ENCODE measurements at places on chromosomes 6 and 20.

- no peak for DNase-seq
Measured at GRCh38 chr6:40347571-40348011, 239.6 kb downstream of the LRFN2 start.

- no peak for DNase-seq
Measured at GRCh38 chr6:110183292-110183885, 3.2 kb downstream of the CDC40 start.

DNA sequence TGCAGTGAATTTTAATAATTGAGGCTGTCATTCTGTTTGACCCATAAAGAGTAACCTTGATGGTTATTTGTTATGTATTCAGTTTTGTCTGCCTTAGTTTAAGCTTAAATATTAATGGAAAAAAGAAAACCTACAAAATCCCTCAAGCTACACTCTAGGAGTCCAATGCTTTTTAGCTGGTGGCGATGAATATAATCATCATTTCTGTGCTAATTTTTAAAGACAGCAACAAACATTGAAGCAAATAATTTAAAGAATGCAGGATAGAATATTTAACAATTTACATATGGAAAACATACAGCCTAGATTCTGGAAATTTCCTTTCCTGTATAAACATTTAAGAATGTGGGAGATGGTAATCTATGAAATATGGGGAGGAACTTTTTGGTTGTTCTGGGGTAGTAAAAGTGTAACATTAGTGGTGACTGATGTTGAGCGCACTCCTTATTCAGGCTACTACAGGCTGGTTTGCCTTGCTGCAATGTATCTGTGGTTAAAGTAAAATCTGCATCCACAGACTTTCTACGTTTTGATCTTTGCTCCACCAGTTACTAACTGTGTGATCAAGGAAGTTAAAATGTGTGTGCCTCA is 287.9 kb upstream of the DEFB112 start:
- no peak for DNase-seq

DNA sequence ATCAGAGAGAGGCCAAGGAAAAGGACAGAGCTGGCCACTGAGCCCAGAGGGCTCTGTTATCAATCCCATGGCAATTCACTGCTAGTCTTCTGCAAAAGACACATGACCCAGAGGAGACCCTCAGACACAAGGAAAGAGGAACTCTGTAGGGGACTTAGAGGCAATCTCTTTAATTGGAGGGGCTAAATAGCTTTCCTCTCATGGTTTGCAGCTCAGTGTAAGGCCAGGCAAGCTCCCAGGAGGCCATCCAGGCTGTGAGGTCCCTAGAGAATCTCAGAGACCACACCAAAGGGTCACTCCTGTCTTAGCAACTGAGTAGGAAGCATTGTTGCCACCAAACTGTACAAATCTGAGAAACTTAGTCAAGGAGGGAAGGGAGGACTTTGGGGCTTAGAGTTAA is 10.0 kb upstream of the HLA-DOA start:
- no peak for DNase-seq

- DNase-seq = no peak
Measured at GRCh38 chr20:14883324-14883723, 545.9 kb upstream of the FLRT3 start.

- no peak for DNase-seq
Measured at GRCh38 chr20:35731469-35731788, 10.6 kb downstream of the RBM39 start.

GRCh38 chr6:42125231-42125630 is 17.2 kb downstream of the C6orf132 start:
- DNase-seq = no peak

GRCh38 chr6:27770724-27771123 is 141.5 kb downstream of the OR2B2 start:
- no peak for DNase-seq

GRCh38 chr6:75171986-75172385 is 33.9 kb downstream of the COL12A1 start:
- DNase-seq = no peak

DNA sequence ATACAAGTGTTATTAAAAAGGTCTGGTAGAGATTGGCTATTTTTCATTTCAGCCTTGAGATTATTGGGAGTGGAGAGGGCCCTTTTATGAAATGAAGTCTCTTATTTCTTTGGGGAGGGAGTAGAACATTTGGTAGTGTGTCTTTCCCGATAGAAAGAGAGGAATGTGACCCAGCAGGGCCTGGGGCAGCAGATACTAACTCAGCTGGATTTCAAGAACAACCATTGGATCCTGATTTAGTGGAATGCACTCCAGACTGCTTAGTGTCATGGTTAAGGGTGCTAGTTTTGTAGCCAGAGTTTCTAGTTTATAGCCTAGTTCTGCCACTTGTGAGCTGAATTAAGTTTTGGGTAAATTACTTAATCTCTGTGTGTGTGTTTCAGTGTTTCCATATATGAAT is 18.4 kb upstream of the FLRT3 start:
- DNase-seq = no peak

- DNase-seq = no peak
Measured at GRCh38 chr6:141977782-141978181, 154.9 kb upstream of the GJE1 start.

GRCh38 chr6:98687752-98688151 is 146.6 kb upstream of the POU3F2 start:
- DNase-seq = no peak

DNA sequence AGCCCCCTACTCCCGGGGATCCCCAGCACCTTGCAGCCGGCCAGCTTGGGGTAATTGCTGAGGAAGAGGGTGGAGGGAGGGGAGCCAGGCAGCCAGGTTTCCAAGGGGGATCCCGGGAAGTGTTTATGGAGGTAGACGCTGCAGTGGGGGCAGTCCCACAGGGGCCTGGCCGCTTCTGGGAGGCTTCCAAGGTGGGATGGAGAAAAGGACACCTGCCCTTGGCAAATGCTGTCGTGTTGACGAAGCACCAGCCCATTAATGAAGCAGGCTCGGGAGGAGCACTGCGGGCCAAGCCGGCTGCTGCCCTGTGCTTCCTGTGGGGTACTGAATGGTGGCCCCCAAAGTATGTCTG is 82.4 kb downstream of the TMEM242 start:
- DNase-seq = no peak

DNA sequence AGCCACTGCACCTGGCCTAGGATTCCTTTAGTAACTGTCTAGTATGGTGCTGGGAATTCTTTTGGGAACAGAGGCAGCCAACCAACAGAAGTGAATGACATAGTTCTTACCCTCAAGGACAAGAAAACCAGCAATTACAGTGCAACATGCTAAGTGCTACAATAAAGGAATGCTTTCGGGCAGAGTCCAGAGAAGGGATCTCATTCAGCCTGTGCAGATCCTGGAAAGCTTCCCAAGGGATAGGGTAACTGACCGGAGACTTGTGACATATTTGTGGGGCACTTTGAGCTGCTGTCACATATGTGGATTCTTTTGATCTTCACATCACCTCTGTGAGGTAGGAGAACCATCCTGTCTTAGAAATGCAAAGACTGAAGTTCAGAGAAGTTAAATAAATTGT is 46.8 kb downstream of the C6orf15 start:
- DNase-seq = no peak

DNA sequence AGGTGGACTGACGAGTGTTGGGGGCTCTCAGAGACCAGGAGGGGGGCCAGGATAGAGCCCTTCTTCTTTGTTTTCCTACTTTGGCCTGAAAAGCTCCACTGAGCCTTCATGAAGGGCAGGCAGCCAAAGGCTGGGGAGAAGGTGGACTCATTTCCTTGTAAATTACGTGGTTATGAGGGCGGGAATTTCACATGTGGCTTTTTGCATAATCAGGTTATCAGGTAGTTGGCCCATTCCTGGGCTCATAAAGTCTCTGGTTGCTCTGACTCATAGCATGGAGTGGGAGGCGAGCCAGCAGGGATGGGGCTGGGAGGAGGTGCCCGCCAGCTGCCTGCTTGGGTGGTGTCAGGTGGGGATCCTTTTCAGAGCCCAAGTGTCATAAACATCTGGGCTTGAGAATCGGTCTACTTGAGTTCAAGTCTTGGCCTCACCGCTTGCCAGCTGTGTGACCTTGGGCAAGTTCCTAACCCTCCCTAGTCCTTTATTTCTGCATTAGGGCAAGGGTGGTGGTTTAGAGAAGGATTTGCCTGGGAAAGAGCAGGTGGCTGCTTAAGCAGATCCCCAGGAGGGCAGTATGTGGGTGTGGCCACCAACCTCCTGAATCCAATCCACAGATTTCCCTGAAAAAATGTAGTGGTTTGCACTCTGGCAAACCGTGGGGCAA is 26.5 kb upstream of the RNF24 start:
- no peak for DNase-seq

GRCh38 chr6:37052027-37052628 is 46.7 kb downstream of the FGD2 start:
- DNase-seq = no peak

GRCh38 chr6:1657771-1658165 is 48.1 kb downstream of the FOXC1 start:
- DNase-seq = no peak

DNA sequence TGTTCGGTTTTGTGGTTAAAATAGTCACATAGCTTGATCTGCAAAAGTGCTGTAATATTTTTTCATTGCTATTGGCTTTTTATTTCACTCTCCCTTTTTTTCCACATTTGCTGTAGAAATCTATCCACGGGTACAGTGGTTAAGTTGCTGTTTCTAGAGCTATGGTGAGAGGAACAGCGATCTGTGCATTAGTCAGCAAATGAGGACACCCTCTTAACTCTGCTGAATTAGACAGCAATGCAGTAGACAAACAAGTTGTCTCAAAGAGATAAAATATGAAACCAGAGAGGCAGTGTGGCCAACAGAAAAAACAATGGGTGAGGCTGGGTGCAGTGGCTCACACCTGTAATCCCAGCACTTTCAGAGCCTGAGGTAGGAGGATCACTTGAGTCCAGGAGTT is 17.6 kb upstream of the SYNJ2 start:
- no peak for DNase-seq

- no peak for DNase-seq
Measured at GRCh38 chr6:141347086-141347485, 785.6 kb upstream of the GJE1 start.

DNA sequence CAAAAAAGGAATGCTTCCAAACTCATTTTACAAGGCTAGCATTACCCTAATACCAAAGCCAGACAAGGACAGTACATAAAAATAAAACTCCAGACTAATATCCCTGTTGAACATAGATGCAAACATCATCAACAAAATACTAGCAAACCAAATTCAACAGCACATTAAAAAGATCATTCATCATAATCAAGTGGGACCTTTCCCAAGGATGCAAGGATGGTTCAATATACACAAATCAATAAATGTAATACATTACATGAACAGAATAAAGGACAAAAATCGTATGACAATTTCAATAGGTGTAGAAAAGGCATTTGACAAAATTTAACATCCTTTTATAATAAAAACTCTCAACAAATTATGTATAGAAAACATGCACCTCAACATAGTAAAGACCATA is 66.6 kb upstream of the CNR1 start:
- DNase-seq = no peak

- DNase-seq = no peak
Measured at GRCh38 chr20:41770427-41770826, 152.2 kb upstream of the CHD6 start.

DNA sequence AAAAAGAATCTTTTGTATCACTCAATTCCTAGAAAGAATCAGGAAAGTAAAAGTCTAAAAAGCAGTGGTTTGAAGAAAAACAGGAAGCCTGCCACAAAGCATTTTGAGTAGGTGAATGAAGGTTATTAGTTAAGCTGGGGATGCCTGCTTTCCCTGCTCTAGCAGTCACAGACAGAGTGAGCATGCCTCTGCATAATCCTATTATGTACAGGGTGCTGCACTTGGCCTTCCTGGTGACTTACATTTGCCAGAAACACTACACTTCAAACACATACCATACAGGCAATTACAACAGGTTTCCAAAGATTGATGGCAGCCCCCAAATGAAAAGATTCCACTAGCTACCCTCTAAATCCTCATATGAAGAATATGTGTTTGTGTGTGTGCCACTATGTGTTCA is 130.8 kb downstream of the TPBG start:
- DNase-seq = no peak

- no peak for DNase-seq
Measured at GRCh38 chr6:75273009-75273408, 11.6 kb downstream of the TMEM30A start.

DNA sequence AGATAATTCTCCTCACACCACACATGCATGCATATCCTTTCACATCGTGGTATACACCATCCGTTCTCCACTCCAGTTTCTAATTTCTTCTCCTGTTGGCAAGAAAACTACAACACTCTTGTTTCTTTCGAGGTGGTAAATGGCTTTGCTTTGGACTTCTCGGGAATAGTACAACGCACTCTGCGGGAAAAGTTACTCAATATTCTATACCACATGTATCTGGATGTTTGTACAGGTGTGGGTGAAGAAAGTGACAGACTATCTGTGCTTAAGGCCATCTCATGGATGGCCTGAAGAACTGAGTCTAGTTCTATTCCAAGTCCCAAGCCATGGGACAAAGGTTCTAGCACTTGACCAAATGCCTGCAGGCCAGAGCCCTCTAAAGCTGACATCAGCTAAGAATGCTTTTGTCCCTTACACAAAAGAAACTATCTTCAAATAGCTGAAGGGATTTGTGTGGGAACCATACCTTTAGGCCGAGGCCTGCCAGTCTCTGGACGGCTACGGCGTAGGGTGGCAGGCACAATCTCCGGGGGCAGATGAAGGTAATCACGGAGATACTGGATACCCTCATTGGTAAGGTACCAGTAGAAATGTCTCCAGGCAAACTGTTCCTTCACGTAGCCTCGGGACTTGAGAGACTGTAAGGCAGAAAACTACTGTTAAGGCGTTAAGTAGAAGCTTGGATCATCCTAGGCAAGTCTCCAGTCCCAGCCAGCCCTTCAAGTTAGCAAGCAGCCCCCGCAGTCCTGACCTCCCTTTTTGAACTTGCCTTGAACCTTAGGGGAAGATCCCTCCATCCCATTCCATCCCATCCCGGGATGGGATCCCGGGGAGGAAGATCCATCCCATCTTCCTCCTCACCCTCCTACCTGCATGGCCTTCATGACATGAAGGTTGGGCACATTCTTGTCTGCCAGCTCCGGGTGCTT is 1.4 kb downstream of the RPS10 start:
- DNase-seq = no peak

DNA sequence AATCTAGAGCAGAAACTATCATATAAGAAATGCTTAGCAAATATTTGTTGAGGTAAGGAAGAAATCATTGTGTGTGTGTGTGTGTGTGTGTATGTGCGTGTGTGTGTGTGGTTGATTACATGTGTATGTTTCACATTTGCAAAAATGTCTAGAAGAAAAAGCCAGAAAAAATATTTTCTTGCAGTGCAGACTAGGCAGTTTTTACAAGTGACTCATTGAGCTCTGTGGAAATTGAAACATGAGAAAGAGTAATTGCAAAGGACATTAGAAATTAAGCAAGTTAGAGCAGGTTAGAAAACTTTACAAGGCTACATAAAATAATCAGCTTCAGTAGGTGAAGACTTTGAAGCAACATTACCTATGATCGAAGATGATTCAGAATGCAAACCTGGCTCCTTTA is 669.0 kb upstream of the EYS start:
- DNase-seq = no peak

GRCh38 chr20:48990467-48990866 is 55.6 kb upstream of the CSE1L start:
- no peak for DNase-seq
